Stimulated activated CD4-positive, alpha-beta T cell treated with anti-CD3 and anti-CD28 coated beads, Interleukin-2, amount 100 ng/mL, for 4 hours (primary cell): ENCODE measurements at places on chromosomes 5 and 9.

- no peak for DNase-seq
These were observed 77.1 kb downstream of the GOLPH3 start for GRCh38 chr5:32096891-32097595.

GRCh38 chr9:130539420-130540223 lies 39.8 kb upstream of the FUBP3 start:
- no peak for DNase-seq

DNA sequence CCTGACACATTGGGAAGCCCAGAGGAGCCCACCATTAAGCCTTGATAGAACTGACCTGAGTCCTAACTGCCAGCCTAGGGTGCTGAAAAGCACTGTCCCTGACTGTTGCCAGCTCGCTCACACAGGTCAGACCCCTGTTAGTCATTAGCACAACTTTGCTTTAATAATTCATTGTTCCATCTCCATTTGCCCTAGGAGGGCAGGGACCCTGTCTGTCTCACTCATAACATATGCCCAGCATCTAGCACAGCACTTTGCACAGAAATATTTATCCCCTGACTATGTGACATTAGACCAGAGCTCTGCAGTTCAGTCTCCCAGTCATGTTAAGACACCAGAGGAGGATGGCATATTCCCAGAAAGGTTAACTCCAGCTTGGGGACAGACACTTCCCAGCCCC lies 61.8 kb upstream of the STXBP1 start:
- no peak for DNase-seq

- no peak for DNase-seq
These were observed 37.1 kb upstream of the TNC start for GRCh38 chr9:115155037-115155436.

GRCh38 chr5:170508036-170508435 lies 4.2 kb downstream of the KCNIP1 start:
- DNase-seq: no peak

DNA sequence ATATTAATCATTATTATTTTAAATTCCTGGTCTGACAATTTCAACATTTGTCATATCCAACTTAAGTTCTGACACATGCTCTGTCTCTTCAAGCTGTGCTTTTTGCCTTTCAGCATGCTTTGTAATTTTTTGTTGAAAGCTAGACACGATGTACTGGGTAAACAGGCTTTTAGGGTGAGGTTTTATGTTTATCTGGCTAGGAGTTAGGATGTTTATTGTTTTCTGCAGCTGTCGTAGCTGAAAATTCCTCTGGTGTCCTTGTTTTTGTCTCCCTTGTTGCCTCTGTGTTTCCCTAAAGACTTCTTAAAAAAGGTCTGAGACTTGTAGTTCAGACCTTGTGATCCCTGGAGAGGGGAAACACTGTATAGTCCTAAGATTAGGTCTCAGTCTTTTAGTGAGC lies 20.6 kb downstream of the TUT7 start:
- DNase-seq: no peak

GRCh38 chr5:11076945-11077613 lies 316.0 kb upstream of the DAP start:
- DNase-seq: no peak

DNA sequence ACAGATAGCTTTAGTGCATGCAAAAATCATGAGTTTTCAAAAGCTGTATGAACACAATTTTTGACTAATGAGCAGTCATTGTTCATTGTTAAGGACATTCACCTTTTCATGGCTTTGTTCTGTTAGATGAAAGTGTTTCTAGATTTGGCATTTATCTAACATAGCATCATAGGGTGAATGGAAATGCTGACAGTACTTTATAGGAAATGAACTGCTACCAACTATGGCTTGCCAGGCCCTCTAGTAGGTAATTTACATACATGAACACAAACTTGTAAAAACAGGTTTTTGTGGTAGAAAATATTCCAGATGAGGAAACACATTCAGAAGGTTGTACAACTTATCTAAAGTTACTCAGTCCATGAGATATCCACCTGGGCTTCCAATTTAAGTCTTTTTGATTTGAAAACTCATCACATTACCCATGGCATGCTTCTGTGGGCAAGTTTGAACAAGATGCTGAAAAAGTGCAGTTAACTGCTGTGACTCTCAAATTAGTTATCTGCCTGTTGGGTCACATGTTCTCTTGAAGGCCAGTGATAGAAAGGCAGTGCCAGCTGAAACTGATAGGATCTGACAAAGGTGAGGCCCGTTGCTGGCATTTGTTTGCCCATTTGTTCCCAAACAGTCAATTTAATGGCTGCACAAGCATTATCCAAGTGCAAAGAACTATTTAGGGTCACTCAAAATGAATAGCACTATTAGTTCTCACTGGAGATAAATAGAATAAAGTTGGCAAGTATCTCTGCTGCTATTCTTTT lies 399.1 kb downstream of the MAN2A1 start:
- no peak for DNase-seq

DNA sequence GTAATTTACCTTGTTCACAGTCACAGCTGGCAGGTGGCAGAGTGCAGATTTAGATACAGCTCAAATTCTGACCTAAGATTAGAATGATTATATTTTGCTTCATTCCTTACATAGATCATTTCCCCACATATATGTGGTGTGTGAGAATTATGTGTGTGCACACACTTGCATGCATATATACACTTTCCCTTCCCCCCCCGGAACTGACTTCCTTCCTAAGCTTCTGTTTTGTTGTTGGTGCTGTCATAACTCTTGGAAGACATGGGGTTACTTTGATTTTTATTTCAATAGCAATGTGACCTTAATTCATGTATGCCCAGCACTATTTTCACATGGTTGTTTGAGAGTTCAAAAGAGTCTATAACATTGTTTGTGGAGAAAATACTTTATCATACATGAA lies 112.8 kb downstream of the CMYA5 start:
- DNase-seq: no peak

- no peak for DNase-seq
These were observed 7.4 kb downstream of the UGCG start for GRCh38 chr9:111904026-111904425.

- no peak for DNase-seq
These were observed 33.2 kb downstream of the PRDM6 start for GRCh38 chr5:123122273-123122672.

- no peak for DNase-seq
These were observed 85.2 kb downstream of the MUSK start for GRCh38 chr9:110753731-110754231.

DNA sequence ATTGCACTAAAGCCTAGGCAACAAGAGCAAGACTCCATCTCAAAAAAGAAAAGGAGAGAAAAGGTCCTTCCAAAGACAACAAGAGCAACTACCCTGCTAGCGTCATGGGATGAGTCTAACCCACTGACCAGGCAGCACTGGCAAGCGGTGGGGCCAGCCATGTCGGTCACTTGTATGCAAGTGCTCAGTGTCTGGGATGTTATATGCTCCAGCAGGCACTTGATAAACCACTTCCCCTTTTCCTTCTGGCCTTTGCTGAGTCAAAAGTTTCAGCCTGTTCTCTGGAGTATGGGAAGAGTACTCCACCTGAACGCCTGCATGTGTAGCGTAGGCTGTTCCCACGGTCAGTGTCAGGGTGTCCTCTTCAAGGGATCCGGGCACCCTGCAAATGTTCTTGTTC lies 9.2 kb upstream of the MXD3 start:
- no peak for DNase-seq

DNA sequence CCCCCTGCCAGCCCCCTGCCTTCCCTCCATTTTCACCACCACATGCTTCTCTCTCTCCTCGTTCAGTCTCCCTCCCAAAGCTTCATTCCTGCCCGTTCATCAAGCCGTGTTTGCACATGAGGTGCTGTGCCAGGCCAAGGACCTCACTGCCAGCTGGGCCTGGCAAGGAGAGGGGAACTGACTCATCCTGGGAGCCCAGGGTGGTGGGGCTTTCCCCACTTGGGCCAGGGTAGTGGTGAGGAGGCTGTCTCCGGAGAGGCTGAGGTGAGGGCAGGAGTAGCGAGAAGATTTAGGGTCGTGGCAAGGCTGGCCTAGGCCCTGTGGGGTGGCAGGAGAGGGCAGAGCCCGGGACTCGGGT lies 30.4 kb upstream of the NOTCH1 start:
- DNase-seq: no peak

DNA sequence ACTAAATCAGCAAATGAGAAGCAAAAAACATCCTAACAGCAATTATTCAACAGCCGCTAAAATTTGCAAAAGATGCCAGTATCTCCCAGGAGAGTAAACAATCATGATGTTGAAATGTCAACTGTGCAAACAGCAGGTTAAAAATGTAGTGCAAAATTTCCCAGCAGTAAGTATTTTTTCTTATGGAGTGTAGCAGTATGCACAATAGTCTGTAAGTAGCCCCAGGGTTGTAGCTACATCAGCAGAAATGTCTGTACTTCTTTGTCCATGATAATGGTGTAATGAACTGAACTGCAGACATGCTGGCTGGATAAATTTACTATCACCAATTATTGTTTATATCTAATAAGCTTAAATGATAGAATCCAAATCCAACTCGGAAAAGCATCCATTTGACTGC lies 31.4 kb downstream of the GRIN3A start:
- no peak for DNase-seq

- no peak for DNase-seq
These were observed 15.1 kb downstream of the TEK start for GRCh38 chr9:27124151-27124550.

DNA sequence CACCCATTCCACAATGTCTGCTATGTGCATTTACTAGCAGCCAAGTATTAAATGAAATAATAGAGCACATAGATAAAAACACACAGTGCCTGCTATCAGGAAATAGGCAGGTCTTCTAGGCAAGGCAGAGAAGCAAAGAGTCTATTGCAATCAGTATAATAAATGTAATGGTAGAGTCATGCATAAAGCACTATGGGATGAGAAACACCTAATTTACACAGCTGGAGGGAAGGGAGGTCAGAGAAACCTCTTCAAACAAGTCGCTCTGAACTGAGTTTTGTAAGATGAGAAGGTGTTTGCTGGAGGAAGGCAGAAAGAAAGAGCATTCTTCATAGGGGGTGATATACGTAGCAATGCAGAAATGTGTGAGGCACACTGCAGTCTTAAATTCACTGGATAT lies 341.0 kb upstream of the DMAC1 start:
- DNase-seq: no peak

GRCh38 chr9:131625790-131626670 lies 80.7 kb downstream of the PRRT1B start:
- DNase-seq: no peak

GRCh38 chr9:96418920-96419690 lies 935 bp upstream of the ZNF367 start:
- no peak for DNase-seq

GRCh38 chr5:79535477-79536192 lies 21.7 kb upstream of the HOMER1 start:
- no peak for DNase-seq

DNA sequence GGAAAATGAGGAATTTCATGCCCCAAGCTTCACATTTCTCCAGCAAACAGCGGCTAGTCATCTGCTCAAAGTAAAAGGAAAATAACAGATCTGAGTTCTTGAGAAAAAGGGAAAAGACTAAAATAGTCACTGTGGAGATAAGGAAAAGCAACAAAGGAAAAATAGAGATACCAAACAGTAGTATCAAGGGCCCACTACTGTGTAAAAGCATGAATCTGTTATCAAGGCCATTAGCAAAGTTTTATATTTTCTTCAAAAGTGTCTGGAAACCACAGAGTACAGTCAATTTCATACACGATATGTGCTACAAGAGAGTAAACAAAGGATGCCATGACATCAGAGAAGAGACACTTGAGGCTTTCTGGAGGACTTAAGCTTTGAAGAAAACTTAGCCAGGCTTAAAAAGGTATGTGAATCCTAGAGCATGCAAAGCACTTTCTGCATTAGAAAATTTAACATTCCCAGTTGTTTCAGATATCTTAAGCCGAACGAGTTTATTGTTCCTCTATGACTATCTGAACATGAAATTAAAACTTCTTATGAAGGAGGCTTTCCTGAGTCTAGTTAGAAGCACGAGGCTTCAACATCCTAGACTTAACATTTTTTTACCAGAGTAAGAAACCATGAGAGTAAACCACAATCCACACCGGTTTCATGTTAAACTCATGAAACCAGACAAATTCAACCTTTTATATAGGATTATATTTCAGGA lies 1.2 kb downstream of the TTC33 start:
- no peak for DNase-seq

- no peak for DNase-seq
These were observed 97.5 kb downstream of the DMXL1 start for GRCh38 chr5:119168401-119168800.

DNA sequence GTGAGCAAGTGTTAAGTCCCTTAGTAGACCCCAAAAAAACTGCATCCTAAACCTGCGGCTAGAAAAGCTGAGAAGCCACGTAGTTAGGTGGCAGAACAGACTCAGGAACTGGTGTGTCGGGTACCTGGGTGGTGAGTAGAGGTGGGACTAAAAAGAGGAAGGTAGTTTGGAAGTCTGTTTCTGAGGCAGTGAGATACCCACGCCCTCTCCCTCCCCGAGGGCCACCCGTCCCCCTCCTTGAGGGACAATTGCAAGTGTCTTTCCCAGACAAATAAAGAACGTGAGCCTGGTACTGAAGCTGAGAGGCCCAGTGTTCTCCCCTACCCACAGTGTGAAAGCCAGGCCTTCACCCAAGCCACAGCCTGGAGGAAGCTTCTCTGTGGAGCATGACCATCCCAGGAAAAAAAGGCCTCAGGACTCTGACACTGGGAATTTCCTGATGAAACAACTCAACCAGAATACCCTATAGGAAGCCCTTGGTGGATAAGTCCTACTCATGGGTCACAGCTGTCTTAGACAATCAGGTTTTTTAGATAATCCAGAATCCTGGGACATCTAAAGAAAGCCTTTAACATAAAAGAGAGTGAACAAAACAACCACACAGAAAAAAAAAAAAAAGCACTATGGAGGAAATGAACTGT lies 7.0 kb upstream of the CD74 start:
- DNase-seq: no peak

DNA sequence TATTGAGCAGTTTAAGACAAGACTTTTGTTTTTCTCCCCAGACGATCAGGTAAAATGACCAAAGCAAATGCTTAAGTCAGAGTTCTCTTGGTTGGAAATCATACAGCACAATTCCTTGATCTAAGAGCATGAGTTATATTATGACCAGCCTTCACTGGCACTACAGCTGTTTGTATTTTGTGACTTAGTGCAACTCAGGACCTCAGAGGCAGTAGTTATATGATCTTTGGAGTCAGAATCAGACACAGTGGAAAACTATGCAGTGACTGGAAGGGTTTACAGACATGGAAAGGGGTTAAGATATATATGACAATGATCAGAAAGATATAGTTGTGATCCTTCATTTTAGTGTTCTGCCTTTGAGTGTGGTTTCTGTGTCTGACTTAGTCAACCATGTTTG lies 24.3 kb downstream of the RAD23B start:
- DNase-seq: no peak

DNA sequence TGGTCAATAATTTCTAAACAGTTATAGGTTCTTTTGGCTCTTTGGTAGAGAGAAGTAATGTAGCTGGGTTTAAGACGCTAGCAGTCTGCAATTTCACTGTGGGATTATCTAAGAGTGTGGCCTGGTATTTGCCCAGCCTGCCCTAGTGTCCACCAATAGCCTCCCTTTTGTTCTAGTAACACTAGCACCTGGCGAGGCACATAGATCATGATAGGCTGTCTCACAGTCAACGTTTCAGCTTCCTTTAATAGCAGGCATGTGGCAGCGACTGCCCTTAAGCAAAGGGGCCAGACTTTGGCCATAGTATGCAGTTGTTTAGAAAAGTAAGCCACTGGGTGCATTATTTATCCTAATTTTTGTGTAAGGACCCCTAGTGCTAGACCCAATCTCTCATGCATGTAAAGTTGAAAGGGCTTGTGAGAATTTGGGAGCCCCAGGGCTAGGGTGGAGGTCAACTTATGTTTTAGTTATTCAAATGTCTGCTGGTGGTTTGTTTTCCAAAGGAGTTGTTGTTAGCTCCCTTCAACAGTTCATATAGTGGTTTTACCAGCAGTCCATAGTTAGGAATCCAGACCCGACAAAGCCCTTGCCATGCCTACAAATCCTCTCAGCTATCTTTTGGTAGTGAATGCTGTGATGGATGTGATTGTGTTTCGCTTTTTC lies 274.3 kb downstream of the HTR1A start:
- DNase-seq: no peak
